ENCODE measurements at places on chromosomes 7 and 10.

- DNase-seq: no peak
Measured at GRCh38 chr10:11150879-11151415, 133.3 kb downstream of the CELF2 start.

DNA sequence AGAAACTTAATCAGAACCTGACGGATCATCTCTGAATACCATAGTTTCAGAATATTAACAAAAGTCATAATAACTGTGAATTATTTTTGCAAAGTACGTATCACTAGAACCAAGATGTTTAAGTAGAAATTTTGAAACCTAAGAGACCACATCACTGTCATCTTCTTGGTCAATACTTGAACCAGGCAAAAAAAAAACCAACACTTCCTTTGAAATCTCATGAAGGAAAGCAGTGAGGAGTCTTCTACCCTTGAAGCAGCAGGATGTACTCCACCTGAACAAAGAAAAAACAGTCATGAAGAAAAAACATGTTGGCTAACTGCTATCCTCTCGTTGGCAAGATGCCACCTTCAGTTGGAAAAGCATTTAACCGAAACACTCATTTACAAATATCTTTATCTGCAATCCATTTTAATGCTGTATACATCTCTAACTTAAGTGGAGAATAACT, 82.4 kb downstream of the SRPK2 start:
- no peak for DNase-seq

DNA sequence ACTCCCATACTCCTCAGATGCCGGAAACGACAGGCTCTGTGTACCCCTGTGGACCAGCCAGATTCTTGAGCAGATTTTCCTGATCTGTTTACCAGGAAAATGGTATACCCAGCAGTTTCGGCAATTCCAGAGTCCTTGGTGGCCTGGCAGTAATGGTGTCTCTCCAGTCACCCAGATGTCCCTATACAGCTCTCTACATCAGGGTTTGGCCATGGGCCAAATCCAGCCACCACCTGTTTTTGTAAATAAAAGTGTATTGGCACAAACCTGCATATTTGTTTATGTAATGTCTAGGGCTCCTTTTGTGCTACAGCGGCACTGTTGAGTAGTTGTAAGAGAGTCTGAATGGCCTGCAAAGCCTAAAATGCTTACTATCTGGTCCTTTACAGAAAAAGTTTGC, 491.3 kb downstream of the RPS24 start:
- DNase-seq: no peak

GRCh38 chr7:143490717-143491306, 13.1 kb downstream of the TAS2R41 start:
- DNase-seq: no peak

DNA sequence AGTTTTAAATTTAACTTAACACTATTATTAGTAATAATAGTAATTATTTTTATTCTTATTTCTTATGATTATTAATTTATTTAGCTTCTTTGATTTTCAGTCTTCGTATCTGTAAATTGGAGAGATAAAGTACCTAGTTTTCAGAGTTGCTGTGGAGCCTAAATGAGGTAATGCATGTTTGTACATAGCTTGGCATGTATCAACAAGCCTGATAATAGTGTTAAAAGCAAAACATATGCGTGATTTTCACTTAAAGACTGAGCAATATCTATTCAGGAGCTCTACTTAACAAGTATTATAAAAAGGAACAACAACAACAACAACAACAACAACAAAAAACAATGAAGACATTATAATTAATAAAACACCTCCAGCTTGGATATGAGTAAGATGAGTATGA, 12.4 kb downstream of the CALCR start:
- no peak for DNase-seq

GRCh38 chr7:128266883-128267594, 26.0 kb downstream of the LEP start:
- no peak for DNase-seq

DNA sequence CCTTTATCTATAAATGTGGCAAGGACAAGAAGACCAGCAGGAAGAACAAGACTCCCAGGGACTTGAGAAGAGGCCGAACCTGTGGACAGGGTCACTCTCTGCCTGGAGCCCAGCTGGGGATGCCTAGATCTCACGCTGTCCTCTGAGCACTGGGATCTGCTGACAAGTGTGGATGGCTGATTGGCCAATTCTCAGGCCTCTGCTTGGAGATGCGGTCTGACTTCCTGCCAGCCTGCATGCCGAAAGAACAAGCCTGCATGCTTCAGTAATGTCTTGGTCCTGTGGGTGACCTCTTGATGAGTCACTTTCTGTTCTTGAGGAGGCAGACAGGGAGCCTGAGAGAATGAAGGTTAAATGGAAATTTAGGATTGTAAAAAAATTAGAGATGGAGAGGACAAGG, 84.7 kb downstream of the TMEM178B start:
- no peak for DNase-seq

DNA sequence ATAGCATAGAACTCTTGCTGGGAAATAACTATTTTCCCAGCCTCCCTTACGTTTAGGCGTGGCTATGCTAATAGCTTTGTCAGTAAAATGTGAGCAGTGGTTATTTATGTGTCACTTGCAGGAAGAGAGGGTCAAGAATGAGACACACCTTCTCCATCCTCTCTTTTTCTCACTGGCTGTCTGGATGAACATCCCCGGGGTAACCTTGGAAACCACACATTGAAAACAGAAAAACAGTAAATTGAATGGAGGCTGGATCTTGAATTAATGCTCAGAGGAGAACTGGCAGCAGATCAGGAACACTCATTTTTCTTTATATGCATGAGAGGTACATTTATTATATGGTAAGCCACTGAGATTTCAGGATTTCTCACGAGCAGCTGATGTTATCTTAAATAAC, 127.6 kb downstream of the DNAJB9 start:
- DNase-seq: no peak

DNA sequence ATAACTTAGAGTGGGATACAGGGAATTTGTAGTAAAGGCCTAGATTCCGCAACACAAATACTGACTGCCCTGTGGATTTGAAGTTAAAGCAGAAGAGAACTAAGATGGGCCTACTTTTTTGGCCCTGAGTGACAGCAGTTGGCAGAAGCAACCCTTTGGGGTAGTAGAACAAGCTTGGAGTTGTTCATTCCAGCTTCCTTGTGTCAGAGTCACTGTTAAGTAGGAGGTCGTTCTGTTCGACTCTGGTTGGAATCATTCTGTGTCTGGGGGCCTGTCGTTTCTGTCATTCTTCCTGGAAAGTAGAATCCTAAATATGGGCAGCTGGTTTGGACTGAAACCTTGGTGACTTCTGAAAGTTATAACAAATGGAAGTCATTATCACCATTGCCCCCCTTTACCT, 865.9 kb downstream of the LRMDA start:
- DNase-seq: no peak

DNA sequence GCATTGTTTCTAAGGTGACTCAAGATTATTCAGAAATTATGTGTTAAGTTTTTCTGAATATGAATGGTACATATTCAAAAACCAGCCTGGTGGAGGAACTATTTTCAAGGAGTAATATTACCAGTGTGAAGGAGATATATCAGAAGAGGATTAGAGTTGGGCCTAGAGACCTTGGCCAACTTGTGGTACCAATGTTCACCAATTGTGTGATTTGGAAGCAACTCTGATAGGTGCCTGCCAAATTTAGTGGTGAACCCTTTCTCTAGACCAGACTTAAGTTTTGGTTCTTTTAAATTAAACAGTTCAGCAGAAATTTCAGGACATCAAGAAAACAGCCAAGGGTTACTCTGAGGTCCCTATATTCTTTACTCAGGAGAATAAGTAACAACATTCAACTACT, 88.6 kb downstream of the RNLS start:
- no peak for DNase-seq

GRCh38 chr10:85400981-85401695, 965.5 kb downstream of the GRID1 start:
- no peak for DNase-seq

GRCh38 chr10:75265856-75266255, 30.1 kb upstream of the COMTD1 start:
- DNase-seq: no peak

GRCh38 chr10:71281646-71282322, 37.3 kb upstream of the SLC29A3 start:
- no peak for DNase-seq

GRCh38 chr10:7408291-7409044, 2.4 kb downstream of the SFMBT2 start:
- no peak for DNase-seq

- DNase-seq: no peak
Measured at GRCh38 chr10:62008946-62009345, 107.4 kb downstream of the ARID5B start.

DNA sequence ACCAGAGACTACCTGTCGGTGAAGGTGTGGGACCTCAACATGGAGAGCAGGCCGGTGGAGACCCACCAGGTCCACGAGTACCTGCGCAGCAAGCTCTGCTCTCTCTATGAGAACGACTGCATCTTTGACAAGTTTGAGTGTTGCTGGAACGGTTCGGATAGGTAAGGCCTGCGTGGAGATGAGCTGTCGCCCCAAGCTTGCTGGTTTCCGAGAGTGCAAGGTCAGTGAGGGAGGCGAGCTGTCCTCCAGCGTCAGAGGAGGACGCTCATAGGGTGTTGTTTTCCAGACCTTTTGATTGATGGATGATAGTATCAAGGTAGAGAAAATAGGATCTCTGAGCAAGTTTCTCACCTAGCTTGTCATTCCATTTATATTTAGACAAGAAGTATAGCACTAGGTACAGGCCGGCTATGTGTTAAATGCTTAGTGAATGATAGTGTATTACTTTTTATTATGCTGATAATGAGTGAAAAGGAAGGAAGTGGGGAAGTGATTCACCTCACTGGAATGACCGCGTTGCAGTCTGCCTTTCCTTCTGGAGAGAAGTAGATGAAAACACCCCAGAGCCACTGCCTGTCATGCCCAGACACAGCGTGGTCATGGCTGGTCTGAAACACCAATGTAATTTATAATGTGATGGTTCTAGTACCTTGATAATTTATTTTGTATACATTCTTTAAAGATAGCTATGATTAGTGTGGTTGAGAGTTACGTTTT, 33.9 kb downstream of the BNIP3 start:
- no peak for DNase-seq

- DNase-seq: no peak
Measured at GRCh38 chr7:44574287-44574872, 672 bp upstream of the DDX56 start.

DNA sequence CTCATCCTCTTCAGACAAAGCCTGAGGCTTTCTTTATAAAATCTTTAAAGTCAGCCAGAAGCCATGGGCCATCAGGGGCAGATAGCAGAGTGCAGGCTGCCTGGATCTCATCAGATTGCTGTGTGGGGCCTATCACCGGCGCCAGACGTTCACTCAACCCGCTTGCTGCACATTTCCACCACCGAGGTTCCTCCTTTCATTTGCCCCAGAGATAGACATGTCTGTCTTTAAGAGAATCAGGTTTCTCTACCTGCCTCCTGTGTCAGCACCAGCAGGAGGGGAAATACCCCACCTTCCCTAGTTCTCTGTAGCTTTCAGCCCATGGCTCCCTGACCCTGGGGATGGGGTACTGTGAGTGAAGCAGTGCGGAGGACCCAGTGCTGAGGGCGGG, 22.0 kb downstream of the SLC18A2 start:
- DNase-seq: no peak

GRCh38 chr10:85604884-85605283, 761.7 kb downstream of the GRID1 start:
- DNase-seq: no peak
